ENCODE measurements at places on chromosomes 2 and 18. TPM values are rescaled to one million over a fixed set of nuclear protein-coding genes. Genes with fewer than 3 reads are reported as not detected.

Gene SLC25A12
- 12.7 TPM for polyA plus RNA-seq

Gene TMEM198
- not detected for polyA plus RNA-seq

DNA sequence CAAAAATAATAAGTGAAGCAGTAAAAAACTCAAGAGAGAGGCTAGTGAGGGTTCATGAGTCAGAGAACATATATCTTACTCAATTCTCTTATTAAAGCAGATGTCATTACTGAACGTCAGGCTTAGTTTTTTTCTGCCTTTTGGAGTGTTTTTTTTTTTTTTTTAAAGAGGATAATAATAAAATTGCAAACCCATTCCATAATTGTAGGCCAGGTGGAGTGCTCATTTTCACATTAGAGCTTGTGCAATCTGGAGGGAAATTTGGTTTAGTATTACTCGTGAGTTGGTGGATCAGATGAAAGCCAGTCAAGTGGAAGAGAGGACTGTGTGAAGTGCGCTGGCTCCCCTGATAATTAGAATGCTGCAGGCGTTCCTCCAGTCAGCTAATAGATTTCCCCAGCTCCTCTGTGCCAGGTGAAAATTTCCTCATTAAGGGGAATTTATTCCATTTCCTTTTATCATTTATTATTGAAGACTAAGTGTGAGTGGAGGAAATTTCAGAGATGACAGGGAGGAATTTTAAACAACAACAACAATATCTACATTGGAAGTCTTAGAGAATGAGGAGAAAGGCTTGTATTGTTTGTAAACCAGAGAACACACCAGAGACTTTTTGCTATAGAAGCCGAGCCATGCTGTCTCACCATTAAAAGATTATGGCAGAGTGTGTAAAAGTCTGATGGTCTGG is 74.6 kb downstream of the CPS1 start:
- H3K27me3 ChIP-seq, result peaks cover 5% of the 10 kb centered on the region
- H3K4me1 ChIP-seq, result no peaks in the 10 kb centered on the region
- H3K4me3 ChIP-seq, result no peak overlapping the region
- DNase-seq, result no peak

GRCh38 chr2:71796174-71796593 is 342.8 kb downstream of the DYSF start:
- H3K4me3 ChIP-seq, result no peak overlapping the region
- no peaks in the 10 kb centered on the region for H3K36me3 ChIP-seq
- H3K4me1 ChIP-seq, result no peaks in the 10 kb centered on the region
- DNase-seq, result no peak
- H3K27ac ChIP-seq, result no peak overlapping the region
- H3K27me3 ChIP-seq, result peaks cover 5% of the 10 kb centered on the region

- H3K4me1 ChIP-seq, result peaks cover 4% of the 10 kb centered on the region
- peaks cover 15% of the 10 kb centered on the region for H3K27me3 ChIP-seq
- no peak for DNase-seq
- no peaks in the 10 kb centered on the region for H3K36me3 ChIP-seq
Observed at GRCh38 chr2:70440621-70441020, 113.0 kb downstream of the TGFA start.

GRCh38 chr2:68643011-68643873 is at the start of gene PROKR1:
Gene PROKR1, plus strand, starts transcription at chr2:68643579. Its CDS starts 2,243 bp downstream, at chr2:68645822.
- peaks cover 16% of the 10 kb centered on the region for H3K36me3 ChIP-seq
- no peak within 1 kb of the TSS for H3K27ac ChIP-seq
- H3K4me3 ChIP-seq, result peak within 1 kb of the TSS; percentile 68
- no peak for DNase-seq

- no peak for DNase-seq
- H3K4me1 ChIP-seq, result no peaks in the 10 kb centered on the region
- H3K36me3 ChIP-seq, result no peaks in the 10 kb centered on the region
- H3K4me3 ChIP-seq, result no peak overlapping the region
- no peak overlapping the region for H3K27ac ChIP-seq
Observed at GRCh38 chr2:172323861-172324597, 103.4 kb upstream of the ITGA6 start.

- H3K27ac ChIP-seq, result no peak overlapping the region
- no peaks in the 10 kb centered on the region for H3K27me3 ChIP-seq
- H3K36me3 ChIP-seq, result peaks cover 71% of the 10 kb centered on the region
Observed at GRCh38 chr2:32780961-32781360, 153.1 kb downstream of the TTC27 start.
